ENCODE measurements at places on chromosomes 4 and X.

DNA sequence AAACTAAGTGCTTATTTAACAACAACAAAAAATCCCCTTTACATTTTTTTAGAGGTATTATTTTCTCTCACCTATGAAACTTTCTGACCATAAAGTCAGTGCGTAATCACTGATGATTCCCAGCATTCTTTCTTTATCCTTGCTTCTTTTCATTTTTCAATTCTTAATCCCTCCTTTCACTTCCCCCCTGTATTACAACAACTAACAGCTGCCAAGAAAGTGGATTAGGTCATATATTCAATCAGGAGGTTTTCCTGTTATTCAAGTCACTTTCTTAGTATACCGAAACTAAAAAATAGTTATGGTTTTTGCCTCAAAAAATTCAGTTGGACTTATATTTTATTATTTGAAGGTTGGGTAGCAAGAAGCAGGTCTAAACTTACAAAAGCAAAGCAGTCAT lies 2.1 kb upstream of the STAP1 start:
- DNase-seq, result no peak

DNA sequence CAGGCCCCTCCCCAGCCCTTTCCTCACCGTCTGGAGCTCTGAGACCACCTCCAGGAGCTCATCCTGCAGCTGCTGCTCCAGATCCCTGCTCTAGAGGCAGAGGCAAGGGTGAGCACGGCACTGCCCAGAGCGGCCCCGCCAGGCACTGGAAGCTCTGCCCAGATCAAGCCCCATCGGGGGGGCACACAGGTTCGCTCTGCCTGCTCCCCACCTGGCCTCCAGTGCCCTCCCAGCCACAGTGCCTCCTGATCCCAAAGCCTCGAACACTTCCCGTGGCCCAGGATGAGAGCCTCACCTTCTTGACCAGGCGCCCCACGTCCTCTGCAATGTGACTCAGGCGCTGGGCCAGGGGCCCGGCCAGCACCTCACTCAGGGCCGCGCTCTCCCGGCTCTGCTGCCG lies 5.0 kb downstream of the ARHGAP4 start:
- no peak for DNase-seq

DNA sequence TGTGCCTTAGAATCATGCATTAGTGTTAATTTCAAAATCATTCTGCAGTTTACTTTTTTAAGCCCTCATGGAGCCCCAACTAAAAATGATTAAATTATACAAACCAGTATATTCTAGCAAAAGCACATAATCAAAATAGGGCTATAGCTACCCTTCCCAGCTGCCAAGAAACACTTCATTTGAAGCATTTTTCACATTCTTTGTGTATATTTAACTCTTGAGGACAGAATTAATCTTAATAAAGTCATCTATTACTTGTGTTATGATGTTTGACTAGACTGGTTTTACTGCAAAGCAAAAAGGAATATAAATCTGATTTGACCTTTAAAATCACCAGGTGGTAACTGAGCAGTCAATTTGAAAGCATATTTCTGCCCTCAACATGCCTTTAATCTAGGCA lies 145.1 kb downstream of the PRDM5 start:
- no peak for DNase-seq

DNA sequence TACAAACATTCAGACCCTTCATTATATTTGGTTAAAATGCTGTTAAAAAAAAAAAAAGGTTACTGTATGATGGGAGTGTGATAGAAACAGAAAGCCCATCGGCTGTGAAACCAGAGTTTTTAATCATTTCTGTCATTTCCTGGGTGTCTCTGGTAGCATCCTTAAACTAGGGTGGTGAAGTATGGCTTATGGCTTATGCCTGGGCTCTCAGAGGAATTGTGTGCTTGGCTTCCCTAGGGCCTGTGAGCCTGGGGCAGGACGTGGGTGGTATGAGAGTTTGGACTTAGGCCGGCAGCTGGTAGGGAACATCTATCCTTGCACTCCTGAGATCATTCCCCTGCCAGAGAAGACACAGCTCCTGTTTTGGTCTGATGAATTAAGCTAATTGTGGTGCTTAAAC lies 52.2 kb downstream of the DCUN1D4 start:
- DNase-seq, result no peak

DNA sequence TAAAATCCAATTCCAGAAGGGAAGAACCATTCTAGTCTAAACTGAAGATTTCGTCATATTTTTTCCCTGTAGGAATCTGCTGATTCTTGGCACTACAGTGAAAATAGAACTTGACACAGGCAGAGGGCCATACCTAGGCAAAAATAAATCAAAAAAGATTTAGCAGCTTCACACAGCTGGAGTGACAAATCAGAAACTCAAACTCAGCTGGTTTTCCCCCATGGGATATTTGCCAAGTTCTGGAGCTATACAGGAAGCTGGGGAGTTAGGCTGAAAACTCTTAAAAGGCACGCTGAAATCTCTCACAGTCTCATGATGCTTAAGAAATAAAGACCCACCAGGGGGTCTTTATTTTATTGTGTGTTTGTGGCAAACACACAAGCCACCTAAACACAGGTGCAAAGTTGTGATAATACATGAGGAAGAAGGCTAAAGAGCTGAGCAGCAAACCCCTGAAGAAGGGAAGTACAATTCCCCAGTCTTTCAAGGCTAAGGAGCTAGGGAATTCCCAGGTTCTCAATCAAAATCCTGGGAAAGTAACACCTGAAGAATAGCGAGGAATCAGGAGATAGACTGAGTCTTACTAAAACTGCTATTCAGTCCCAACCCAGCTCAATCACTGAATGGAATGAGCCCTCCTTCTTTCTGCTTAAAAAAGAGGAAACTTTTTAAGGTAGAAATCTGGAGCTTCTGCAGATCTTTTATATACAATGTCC lies 32.1 kb upstream of the BEND2 start:
- no peak for DNase-seq
